ENCODE measurements at places on chromosomes 7 and 10. TPM values are rescaled to one million over a fixed set of nuclear protein-coding genes. Genes with fewer than 3 reads are reported as not detected.

- no peak for DNase-seq
Observed at GRCh38 chr7:67309764-67310549, 313.3 kb downstream of the TYW1 start.

TRIM50 gene
- not detected for total RNA-seq

DNA sequence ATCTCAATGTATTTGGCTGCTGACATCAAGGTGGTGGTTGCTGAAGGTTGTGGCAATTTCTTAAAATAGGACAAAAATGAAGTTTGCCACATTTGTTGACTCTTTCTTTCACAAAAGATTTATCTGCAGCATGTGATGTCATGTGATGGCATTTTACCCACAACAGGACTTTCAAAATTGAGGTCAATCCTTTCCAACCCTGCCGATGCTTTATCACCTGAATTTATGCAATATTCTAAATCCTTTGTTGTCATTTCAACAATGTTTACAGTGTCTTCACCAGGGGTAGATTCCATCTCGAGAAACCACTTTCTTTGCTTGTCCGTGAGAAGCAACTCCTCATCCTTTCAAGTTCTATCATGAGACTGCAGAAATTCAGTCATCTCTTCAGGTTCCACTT, 40.6 kb upstream of the SLC16A12 start:
- no peak for DNase-seq

UCN3 gene
- total RNA-seq: not detected
